Astrocyte of the spinal cord (primary cell): ENCODE measurements at places on chromosomes 7 and 10.
A peak's percentile ranks its signal among the peaks of the same experiment; 100 is the strongest.

DNA sequence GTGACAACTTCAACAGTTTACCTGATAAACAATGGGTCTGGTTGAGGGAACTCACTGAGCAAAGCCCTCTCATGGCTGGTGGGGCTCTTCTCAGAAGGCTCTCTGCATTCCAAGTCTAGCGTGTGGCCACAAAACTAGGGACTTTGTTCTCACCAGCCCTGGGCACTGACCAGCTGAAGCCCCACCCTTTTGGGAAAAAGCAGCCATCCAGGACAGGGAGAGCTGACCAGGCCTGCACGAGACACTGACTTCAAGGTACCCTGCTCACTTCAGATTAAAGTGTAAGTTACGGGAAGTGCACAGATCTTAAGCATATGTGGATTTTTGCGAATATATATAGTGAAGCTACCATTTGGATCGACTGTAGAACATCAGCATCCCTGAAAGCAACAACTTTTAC, 67.4 kb upstream of the LRRC4 start:
- DNase-seq = no peak

- DNase-seq = no peak
Measured at GRCh38 chr7:116259156-116259870, 49.0 kb downstream of the TES start.

DNA sequence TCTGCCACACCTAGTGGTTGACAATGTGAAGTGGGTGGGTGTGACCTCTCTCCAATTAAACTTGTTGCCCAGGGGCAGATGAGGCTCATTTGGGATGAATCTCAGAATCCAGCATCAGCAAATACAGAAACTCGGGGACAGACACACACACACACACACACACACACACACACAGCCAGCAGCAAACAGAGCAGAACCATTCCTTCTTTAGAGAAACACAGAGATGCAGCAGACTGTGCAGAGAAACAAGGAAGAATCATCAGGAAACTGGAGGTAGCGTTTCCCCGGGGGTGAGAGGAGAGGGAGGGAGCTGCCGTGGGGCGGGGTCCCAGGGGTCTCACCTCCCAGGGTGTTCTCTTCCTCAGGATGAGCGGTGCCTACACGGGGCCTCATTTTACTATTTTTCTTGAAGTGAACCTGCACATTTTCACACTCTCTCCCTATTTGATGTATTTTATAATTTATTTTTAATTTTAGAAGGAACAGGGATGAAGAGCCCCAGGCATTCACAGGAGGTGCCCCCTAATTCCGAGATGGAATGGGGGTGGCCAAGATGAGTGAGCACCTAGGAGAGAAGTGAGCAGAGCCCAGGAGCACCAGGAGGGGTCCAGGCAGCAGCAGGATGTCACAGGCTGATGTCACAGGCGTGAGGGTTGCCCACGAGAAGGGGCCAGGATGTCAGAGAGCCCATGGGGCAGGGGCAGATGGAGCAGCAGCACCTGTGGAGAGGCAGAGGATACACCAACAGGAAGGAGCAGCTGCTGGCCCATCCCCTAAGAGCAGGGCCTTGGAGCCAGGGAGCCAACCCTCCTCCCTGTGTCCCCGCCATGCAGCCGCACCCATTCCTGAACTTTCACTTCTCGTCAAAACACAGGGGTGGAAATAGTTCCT, 85.3 kb upstream of the PPP2R2D start:
- no peak for DNase-seq

DNA sequence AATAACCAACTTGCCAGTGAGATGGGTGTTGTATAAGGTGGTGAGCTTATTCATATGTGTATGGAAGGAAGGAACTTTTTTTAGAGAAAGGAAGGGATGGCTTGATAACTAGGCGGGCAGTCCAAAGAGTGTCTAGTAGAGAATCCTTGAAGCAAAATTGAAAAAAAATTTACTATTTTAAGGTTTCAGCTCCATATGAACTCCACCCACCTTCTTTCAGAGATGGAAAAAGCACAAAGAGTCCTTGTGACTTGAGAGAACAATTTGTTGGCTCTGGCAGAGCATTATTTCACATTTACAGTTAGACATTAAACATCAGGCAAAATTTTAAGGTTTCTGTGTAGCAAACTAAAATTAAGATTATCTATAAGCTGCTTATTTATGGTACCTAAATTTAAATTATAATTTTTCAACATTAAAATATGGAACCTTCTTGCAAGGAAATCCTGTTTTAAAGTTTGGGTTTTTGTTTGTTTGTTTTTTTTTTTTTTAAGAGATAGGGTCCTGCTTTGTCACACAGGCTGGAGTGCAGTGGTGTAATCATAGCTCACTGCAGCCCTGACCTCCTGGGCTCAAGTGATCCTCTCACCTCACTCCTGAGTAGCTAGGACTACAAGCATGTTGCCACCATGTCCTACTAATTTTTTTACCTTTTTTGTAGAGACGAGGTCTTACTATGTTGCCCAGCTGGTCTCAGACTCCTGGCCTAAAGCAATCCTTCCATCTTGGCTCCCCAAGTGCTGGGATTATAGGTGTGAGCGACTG, 12.2 kb downstream of the PTPN12 start:
- DNase-seq = no peak

- DNase-seq = no peak
Measured at GRCh38 chr10:113746217-113746957, 5.1 kb upstream of the PLEKHS1 start.

DNA sequence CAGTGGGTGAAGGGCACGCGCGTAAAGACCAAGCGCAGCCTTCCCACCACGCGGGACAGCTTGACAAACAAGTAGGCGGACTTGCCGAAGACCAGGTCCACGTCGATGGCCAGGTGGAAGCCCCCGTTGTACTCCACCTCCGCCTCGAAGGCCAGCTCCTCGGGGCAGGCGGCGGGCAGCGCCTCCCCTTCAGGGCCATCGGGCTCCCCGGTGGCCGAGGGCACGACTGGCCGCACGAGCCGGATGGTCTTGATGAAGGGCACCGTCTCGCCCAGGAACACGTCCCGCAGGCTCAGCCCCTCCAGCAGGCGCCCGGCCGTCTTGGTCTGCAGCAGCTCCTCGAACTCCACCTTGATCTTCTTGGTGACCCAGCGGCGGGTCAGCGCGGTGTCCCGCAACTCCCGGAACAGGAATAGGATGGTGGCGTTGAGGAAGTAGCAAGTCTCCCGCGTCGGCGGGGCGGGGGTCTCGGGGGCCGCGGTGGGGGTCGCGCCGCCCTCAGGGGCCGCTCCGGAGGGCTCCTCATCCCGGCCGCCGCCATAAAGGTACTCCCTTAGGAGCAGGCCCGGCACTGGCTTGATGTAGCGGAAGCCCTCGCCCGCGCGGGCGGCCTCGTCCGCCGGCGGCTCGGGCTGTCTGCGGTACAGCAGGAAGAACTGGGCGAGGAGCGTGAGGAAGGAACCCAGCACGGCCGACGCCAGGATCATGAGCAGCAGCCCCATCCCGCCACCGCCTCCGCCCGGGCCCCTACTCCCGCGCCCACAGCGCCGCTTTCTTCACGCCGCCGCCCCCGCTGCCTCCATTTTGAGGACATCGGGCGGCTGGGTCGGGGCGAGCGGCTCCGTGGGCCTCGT, 507 bp downstream of the PDZD8 start:
- peak; percentile 44 for DNase-seq

DNA sequence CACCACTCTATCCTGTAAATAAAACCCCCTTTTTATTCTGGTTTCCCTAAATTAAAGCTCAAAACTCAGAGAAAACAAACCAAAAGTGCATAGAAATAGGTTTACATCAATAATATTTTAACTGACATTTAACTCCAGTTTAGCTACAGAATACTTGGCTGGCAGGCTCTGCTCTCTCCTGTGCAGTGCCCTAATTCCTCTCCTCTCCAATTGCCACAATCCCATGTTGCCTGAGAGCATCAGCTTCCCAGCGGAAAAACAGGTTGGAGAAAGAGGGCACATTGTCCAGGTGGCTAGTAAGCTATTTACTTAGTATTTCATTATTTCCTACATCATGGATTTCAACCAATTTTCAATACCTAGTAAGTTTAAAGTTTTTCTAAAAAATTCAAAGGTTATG, 8.7 kb downstream of the SEMA3E start:
- no peak for DNase-seq

DNA sequence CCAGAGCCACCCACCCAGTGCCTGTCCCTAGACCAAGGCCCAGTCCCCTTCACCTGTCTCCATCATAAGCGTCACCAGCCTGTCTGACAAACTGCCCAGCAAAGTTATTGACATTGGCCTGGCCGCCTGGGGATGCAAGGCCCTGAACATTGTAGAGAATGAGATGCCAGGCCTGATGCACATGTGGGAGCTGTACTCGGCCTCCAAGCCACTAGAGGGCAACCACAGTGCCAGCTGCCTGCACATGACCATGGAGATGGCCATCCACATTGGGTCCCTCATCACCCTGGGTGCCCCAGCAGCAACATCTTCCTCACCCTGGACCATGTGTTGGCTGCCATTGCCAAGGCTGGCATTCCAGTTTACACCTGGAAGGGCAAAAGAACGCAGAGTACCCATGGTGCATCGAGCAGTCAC, 63.7 kb upstream of the ANTXRL start:
- DNase-seq = no peak

GRCh38 chr10:18879284-18879683, 169.3 kb upstream of the MALRD1 start:
- no peak for DNase-seq

DNA sequence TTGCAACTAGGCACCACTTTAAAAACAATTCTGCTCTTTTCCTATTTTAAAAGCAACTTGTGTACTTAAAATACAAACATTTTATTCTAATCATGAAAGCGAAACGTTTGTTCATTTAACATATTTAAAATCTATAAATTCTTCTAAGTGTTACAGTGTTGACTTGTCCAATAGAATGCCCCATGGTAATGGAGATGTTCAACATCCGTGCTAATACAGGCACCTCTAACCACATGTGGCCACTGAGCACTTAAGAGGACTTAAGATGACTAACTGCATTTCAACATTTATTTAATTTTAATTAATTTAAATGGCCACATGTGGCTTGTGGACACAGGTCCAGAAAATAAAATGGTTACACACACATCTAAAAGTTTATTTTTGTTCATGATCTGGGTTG, 115.1 kb downstream of the TPK1 start:
- no peak for DNase-seq

- DNase-seq = peak; percentile 48
Measured at GRCh38 chr7:135189961-135190360, 19.5 kb upstream of the CYREN start.

DNA sequence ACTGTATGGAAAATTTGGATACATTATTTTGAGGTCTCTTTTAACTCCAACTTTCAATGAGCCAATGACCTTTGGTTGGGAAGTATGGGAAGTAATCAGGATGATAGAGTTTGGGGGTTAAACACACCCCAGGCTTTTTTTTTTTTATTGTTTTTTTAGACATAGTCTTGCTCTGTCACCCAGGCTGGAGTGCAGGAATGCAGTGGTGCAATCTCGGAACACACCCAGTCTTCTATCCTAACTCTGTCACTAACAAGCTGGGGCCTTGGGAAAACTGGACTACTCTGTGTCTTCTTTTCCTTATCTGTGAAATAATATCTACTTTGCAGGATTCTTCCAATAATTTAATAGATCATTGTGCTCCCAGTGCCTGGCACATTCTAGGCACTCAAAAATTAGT, 37.6 kb upstream of the AGBL3 start:
- no peak for DNase-seq

DNA sequence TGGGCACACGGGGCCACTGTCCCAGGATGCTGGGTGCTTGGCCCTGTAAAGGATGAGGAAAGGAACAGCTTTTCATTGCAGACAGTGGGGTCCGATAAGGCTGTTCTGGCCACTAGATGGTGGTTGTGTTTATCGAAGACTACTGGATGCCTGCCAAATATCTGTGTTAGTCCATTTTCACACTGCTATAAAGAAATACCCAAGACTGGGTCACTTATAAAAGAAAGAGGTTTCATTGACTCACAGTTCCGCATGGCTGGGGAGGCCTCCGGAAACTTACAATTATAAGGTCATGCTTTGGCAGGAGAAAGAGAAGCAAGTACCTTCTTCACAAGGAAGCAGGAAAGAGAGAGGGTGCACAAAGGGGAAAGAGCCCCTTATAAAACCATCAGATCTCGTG, 32.2 kb upstream of the GARS1 start:
- DNase-seq = peak; percentile 72

DNA sequence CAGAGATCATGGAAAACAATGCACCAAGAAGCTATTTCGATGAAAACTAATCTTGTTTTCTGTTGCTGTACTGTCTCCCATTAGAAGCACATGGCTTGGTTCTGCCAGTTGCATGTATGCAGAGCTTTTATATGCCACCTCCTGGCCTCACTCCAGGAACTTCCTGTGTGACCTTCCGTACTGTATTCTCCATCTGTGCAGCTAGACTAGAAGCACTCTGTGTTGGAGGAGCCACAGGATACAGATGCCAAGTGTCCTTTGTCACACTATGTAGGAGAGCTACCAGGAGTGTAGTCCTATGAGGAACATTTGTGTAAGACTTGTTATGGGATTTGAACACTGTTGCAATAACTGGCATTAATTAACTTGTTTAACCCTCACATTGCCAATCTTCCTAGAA, 503.5 kb upstream of the TPK1 start:
- no peak for DNase-seq

DNA sequence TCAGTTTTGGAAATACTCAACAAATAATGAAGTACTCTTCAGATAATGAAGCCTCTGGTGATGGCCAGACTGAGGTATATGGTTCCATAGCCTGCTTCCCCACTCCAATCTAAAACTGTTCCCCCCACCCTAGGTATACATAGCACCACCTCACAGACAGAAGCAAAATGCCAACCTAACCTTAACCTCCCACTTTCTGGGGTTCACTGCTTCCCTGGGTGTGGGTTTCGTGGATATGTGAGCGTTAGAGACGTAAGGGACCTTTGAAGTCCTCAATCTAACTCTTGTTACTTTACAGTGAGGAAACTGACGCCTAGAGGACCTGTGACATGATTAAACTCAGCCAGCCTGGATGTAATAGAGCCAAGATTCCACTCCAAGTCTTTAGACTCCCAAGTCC, 1.4 kb downstream of the RHBDD2 start:
- no peak for DNase-seq

DNA sequence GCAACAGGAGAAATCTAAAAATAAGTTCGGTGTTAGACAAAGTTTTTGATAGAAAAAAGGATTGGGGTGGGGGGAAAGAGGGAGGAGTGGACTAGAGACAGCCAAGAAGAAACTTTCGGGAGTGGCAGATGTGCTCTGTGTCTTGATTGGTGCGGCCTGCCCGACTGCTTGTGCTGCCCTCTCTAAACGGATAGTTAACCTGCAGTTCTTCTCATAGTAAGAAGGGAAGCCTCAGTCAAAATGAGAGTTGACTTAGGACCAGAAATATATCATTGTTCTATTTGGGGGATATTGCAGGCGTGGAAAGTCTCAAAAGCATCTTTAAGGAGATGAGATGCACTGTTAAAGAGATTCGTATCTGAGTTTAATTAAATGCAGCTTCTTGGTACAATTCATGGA, 39.3 kb downstream of the UBE3C start:
- no peak for DNase-seq
